Glomerular endothelial cell (primary cell): ENCODE measurements at places on chromosomes 2 and 18. TPM values are rescaled to one million over a fixed set of nuclear protein-coding genes. Genes with fewer than 3 reads are reported as not detected.

NAT8 gene
- not detected in 2 replicates for total RNA-seq

- no peak for DNase-seq
Observed at GRCh38 chr2:101617188-101617587, 80.3 kb upstream of the MAP4K4 start.

- DNase-seq, result no peak
Observed at GRCh38 chr2:237511433-237511832, 24.4 kb downstream of the MLPH start.

GRCh38 chr2:21467910-21468309, 344.1 kb downstream of the TDRD15 start:
- no peak for DNase-seq

DNA sequence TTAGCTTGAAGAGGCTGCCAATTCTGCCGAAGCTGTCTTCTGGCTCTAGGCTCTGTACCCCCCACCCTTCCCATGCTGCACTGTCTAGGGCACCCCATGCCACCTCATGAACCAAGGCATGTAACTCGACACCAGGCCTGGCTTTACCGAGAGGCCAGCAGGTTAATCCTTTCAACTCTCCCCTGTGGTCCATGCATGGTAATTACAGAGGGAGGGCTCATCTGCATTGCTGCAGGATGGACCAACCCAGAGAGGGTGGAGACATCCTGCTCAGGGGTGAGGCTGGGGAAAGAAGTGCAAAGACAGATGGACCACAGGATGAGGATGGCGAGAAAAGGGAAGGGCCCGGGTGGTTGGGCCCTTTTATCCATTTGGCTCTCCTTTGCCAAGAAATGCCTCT, 65.8 kb downstream of the KCTD1 start:
- no peak for DNase-seq

- DNase-seq, result no peak
Observed at GRCh38 chr2:155218945-155219344, 520.5 kb downstream of the KCNJ3 start.

TMEM169 gene
- 0.29 and 1.8 TPM in 2 replicates for total RNA-seq

- no peak for DNase-seq
Observed at GRCh38 chr2:88880441-88880953, 189.0 kb downstream of the RPIA start.

PAIP2B gene
- total RNA-seq, result 0.47 and 0.87 TPM in 2 replicates

GNAL gene
- 0.41 and 1.8 TPM in 2 replicates for total RNA-seq

- DNase-seq, result no peak
Observed at GRCh38 chr2:46383113-46383395, 85.8 kb downstream of the EPAS1 start.
